ENCODE measurements at places on chromosomes 16 and 17.

GRCh38 chr17:56158915-56159825, 5.9 kb downstream of the ANKFN1 start:
- no peak for DNase-seq

GRCh38 chr17:17440010-17440843, 36.6 kb upstream of the MED9 start:
- peak; percentile 34 for DNase-seq

GRCh38 chr16:17275076-17276009, 195.4 kb downstream of the XYLT1 start:
- DNase-seq: peak; percentile 15

GRCh38 chr16:15894571-15895374, 6.4 kb upstream of the CEP20 start:
- no peak for DNase-seq

DNA sequence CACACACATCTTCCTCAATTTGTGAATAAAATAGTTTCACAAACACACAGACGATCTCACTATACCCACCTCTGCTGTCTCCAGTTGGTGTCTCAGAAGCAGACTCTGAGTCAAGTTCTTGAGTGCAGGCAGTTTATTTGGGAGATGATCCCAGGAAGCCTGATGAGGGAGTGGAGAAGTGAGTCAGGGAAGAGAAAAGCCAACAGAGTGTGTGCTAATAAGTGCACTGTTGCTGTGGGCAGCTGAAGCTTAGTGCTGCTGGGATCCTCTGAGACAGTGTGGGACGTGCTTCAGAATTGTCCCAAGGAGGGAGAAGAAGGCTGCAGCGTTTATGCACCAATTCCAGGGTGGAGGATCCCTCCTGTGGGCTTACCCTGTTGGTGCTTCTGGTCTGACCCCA, 423.2 kb upstream of the C16orf82 start:
- DNase-seq: no peak

- peak; percentile 24 for DNase-seq
Measured at GRCh38 chr16:53041320-53042051, 11.2 kb downstream of the CHD9NB start.

GRCh38 chr16:89827383-89828198, 684 bp upstream of the SPIRE2 start:
- no peak for DNase-seq

DNA sequence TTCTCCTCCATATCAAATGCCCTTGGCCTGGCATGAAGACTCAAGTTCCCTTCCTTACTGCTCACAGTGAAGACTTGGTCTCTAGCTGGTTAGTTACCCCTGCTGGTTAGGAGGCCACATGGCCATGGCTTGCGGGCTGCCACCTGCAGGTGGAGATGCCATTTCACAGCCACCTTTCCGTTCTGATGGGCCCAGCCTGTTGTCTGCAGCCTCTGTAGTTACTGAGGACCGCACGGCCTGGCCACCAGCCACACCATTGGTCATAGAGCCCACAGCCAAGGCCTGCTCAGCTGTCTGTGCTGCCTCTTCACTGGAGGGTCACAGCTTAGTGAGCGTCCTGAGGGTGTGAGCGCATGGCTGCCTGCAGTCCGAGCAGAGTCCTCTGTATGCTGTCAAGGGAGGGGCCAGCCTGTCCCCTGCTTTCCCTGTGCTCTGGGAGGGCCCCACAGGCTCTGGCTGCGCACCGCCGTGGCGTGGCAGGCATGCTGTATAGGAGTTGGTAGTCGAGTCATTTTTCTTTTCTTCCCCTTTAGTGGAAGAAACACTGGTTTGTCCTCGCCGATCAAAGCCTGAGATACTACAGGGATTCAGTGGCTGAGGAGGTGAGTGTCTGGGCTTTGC, 59.2 kb downstream of the PLD6 start:
- DNase-seq: no peak

DNA sequence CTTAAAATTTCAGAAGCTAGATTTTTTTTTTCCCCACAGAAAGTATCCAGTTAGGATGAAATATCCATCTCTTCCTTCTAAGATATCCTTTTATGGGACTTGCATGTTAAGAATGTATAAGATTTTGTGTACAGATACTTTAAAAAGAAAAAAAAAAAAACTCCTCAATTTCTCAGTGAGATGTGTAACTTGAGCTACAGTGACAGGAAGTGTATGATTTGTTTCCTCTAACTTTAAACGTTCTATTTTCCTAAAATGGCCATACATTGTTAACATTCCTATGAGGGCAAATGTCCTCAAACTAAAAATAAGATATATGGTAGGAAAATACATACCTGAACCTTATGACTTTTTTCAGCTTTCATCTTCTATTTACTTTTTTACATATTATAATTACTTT, 8.9 kb downstream of the FBXO47 start:
- DNase-seq: peak; percentile 78

GRCh38 chr17:65278050-65278819, 141.1 kb downstream of the RGS9 start:
- DNase-seq: peak; percentile 67

GRCh38 chr16:28162326-28162877, 49.4 kb downstream of the XPO6 start:
- DNase-seq: no peak

DNA sequence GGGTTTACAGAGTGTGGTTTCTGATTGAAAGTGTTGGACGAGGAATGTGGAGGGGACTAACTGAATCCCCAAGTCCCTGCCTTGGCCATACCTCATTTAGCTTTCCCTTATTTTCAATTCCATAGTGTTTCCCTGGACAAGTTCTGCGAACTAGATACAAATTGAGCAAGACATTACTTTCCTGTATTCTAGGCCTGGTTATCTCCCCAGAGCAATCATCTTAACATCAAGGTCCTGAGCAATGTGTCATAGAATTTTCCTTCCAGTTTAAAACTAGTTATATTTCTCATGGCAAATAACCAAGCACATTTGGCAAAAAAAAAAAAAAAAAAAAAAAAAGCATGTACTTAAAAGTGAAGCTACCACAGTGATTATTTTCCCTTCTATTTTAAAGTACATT, 330.1 kb downstream of the CDH11 start:
- peak; percentile 50 for DNase-seq

DNA sequence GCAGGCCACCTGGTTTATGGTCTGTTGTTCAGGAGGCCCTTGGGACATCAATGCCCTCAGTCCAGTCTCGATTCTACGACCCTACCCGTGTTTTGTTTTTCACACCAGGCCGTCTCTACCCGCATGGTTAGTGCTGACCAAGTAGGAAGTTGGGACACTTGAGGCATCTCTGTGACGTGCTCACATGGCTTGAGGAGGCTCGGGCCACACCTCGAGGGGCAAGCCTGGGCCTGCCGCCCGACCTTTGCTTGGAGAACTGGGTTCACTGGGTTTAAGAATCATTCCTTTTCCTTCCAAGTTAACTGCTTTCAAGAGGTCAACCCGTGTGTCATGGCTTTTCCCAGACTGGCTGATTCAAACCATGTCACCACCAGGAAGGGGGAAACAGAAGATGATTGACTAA, 86.8 kb downstream of the CMIP start:
- no peak for DNase-seq

DNA sequence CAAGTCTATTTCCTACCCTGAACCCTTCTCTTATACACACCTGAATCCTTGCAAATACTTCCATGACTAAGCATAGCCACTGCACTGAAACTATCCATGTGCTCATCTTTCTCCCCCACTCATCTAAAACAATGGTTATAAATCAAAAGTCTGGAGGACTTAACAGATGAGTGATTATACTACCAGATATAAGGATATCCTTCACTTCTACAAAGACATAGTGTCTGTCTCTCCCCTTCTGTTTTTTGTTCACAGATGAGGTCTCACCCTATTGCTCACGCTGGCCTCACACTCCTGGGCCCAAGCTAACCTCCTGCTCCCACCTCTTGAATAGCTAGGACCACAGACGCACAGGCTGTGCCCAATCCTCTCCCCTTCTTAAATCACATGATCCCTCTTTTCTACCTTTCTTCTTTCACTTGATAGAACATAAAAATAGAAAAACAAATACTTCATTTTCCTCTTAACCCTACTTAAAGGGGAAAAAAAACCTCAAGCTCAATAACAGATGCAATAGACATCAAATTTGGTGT, 19.2 kb downstream of the CEP112 start:
- DNase-seq: no peak

DNA sequence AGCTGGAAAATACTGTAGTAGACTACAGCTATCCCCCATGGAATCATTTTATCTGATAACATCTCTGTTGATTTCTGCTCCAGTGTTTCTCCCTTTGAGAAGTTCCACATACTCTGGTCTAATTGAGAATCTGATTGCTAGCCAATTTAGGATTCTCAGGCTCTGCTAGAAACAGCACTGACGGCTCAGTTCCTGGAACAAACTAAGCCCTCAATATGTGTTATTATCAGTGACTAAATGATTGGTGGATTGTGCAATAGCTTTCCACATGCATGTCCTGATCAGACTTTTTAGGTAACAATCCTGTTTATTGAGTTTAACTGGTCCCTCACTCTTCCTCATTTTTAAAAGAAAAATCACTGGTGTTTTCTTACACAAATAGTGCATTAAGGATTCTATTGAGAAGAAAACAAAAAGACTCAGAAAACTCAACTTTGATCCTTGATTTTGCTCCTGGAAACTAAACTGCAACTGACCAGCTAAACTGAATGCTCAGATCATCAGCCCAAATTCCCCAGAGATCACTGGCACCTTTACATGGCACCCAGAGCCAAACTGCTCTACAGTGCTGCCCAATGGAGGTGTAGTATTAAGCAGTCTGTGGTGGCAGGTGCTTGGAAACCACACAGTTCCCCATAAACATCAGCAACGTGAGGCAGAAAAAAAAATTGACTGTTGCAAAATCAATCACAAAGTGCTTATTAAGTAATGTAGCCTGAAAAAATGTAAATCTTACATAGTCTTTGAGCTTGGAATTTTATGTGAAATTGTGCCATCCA, 423.7 kb downstream of the TOX3 start:
- no peak for DNase-seq

DNA sequence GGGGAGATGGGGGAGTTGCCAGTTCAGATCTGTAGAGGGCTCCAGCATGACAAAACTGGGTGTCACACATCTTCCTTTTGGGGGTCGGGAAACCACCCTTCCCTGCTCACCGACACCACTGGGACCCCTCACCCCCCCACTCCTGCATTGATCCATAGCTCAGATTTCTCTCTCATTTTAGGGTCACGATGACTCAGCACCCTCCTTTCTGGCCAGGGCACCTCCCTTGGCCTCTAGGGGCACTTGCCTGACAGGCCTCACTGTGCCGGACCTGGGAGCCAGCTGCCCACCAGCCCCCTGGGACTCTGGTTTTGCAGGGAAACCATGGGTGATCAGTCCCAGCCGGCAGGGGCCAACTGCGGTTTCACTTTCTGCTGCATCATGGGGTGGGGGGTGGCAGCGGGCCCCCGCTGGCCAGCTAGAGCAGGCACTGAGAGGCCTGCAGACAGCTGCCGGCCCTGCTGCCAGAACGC, 239.4 kb downstream of the MRTFB start:
- DNase-seq: peak; percentile 38

GRCh38 chr16:78800523-78800922, 701.1 kb downstream of the WWOX start:
- DNase-seq: no peak

DNA sequence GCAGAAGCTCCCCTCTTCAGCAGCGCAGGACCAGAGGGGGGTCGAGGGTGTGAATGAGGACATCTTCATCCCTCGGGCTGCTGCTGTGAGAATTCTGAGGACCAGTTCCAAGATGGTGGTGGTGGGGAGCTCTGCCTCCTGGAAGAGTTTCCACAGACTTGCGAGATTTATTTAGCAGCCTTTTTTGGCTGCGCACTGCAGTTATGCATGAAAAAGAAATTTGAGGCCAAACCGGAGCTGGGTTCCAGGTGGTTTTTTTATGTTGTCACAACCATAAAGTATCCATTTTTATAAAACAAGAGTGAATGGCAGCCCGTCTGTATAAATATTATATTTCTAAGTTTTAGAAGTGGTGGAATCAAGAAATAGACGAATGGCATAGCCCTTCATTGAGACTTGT, 76.9 kb upstream of the CLEC18A start:
- no peak for DNase-seq

DNA sequence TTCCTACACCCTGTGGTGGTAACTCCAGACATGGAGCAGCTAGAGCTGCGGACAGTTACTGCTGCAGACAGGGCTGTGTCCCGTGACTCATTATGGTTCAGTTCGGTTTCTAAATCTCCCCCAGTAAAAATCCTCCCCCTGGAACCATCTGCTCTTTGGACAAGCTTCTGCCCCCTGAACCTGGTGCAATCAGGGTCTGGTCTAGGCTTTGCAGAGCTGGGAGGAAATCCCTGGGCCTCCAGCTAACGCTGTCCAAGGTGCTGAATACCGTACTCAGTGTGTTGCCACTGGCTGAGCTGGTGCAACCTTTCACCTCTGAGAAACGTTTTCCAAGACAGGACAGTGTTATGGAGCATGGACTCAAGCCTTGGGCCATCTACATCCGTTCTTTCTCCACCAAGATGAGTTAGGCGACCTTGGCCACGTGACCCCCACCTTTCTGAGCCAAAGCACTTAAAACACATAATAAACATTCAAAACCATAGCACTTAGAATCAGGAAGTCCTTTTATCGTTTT, 142.0 kb downstream of the CPPED1 start:
- DNase-seq: peak; percentile 41

GRCh38 chr17:19706791-19707727, 9.3 kb downstream of the SLC47A2 start:
- DNase-seq: no peak

DNA sequence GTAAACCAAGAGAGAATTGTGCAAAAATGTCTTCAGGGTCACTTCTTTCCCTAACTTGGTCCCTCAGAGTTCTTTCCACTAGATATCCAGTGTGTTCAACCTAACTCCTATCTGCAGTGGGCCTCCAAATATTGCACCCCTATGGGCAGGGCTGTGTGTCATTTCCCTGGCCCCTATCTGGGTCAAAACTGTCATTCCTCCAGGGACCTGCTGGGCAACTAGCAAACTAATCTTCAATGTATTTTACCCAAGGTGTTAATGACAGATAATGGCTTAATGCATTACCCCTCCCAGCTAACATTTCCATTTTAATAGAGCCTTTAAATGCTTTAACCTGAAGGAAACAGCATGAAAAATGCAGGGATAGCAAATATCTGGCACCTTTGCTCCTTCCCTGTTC, 25.8 kb upstream of the SKAP1 start:
- DNase-seq: no peak

DNA sequence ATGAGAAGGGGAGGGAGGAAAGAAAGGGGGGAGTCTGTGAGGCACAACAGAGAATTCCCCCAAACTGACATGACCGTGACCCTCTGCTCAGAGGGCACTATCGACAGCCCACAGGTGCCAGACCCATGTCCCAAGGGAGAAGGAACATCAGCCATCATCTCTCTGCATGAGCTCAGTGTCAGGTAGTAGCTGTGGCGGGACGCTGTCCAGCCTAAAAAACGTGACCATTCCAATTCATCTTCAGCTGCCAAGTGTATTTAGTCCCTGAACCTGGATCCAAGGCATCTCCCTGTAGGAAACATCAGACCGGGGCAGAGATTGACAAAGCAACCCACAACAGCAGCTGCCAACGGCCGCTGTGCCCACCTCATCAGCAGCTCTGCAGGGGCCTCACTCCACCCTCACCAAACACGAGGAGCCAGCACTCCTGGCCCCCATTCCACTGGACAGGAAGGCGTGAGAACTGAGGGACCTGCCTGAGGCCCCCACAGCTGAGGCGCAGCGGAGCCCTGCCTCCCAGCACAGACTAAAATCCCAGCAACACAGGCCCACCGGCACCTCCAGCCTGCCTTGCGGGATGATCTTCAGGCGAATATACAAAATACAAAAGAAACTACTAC, 8.6 kb downstream of the TAF1C start:
- DNase-seq: no peak
